Activated T-cell treated with anti-CD3 and anti-CD28 coated beads for 48 hours (primary cell): ENCODE measurements at places on chromosomes 2 and 18.

- no peak for DNase-seq
These were observed 168.1 kb upstream of the NCK2 start for GRCh38 chr2:105576440-105577241.

GRCh38 chr2:159515441-159515840, 100.9 kb downstream of the BAZ2B start:
- DNase-seq = no peak

DNA sequence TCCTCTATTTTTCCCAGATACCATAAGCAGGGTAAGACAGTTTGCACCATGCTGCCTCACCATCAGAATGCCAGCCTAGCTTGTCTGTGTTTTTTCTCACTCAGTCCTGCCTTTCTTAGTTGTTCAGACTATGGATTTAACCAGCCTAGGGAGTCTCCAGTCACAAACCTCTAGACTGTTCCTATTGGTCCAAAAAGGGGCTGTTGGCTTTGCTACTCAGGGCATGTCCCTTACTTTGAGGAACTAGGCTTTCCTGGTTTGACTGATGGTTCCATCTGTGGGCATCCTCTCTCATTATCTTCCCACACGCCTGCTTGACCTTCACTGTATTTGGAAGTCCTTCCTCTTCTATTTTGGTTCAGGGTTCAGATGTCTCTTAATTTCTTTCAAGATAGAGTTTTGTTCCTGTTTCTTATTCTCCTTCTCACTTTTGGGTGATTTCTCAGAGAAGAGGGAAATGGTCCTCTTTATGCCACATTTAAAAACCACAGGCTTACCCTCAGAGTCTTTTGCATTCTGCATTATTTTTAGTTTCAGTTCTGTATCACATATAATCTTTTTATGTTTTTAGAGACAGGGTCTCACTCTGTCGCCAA, 31.3 kb upstream of the TMEM131 start:
- no peak for DNase-seq

DNA sequence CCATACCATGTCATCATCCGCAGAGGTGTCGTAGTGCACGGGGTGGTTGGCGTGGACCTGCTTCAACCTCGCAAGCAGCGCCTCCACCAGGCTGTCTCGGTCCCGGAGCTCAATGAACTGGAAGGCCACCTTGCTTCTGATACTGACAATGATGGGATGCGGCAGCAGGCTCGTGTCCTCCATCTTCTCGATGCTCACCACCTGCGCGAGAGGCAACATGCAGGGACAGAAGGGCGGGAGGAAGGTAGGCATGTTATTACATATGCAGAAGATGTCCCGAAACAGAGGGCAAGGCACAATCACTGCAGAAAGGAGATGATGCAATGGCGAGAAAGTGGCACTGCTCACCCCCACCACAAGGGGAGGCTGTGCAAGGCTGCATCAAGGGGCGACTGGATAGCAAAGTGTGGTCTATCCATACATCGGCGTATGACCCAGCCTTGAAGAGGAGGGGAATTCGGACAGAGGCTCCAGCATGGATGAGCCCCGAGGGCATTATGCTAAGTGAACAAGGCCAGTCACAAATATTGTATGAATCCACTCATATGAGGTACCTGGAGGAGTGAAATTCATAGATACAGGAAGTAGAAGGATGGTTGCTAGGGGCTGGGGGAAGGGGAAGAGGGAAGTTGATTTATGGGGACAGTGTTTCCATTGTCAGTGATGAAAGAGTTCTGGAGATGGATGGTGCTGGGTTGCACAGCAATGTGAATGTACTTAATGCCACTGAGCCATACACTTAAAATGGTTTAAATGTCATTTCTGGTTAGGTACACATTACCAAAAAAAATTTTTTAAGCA, 36.6 kb downstream of the RPL31 start:
- DNase-seq = peak; percentile 8

DNA sequence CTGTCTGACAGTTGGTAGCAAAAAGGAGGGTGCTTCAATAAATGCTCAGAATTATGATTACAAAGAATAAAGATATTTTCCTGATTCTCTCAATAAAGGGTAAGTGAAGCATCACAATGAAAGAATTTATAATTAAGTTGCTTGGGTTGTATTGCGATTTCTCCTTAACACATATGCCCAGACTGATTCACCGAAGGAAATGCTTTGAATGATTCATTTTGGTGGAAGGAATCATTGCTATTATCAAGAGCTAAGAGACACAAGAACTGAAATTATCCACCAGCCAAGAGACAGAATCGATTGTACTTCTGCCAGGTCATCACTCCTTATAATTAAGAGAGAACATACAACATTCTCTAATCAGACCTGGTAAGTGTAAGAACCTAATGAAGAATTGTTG, 301.4 kb downstream of the NR4A2 start:
- DNase-seq = no peak

GRCh38 chr2:241926541-241927311, 57.2 kb downstream of the RTP5 start:
- DNase-seq = no peak

- DNase-seq = no peak
These were observed 68.1 kb downstream of the CLHC1 start for GRCh38 chr2:55163941-55164390.

DNA sequence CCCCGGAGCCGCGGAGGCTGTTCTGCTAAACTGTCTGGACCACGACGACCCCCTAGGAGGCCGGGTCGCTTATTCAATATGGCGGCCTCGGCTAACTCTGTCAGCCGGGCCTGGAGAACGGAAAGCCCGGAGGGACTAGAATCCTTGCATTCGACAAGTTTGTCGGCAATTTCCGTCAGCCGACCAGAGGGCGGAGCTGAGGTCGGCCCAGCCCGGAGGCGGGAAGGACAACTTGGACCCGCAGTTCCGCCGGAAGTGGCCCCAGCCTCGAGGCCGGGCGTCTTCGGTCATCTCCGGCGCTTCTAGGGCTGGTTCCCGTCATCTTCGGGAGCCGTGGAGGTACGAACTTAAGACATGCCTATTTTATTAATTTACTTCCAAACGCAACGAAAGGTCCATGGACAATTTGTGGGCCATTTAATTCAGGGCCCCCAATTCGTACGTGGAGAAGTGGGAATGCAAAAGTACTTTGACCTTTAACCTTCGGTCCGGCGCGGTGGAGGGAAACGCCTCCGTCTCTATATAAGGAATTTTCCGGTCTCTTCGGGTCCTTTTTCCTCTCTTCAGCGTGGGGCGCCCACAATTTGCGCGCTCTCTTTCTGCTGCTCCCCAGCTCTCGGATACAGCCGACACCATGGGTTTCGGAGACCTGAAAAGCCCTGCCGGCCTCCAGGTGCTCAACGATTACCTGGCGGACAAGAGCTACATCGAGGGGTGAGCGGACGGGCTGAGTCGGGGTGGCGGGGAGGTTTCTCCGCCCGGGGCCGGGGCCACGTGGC, at the start of the genes EEF1B2 and NDUFS1:
Gene EEF1B2, plus strand, starts transcription at position 550 of the 779 bp plus-strand sequence. Its CDS starts 85 bp downstream, at position 635.
Gene NDUFS1, minus strand, starts transcription at position 99 of the 779 bp plus-strand sequence. CDS start 5,766 bp downstream, outside the sequence.
- peak; percentile 96 for DNase-seq

DNA sequence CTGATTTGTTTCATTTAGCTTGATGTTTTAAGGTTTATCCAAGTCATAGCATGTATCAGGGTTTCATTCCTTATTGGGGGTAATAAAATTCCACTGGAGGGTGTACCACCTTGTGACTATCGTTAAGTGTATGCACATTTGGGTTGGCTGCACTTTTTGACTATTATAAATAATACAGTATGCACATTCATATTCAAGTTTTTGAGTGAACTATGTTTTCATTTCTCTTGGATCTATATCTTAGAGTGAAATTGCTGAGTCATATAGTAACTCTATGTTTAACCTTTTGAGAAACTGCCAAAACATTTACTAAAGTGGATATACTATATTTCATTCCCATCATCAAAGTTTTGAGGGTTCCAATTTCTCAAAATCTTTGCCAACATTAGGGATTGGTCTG, 952.7 kb downstream of the TDRD15 start:
- no peak for DNase-seq

- no peak for DNase-seq
These were observed 128.8 kb upstream of the TTC39C start for GRCh38 chr18:23885750-23886149.

- DNase-seq = no peak
These were observed 6.3 kb upstream of the PROKR1 start for GRCh38 chr2:68637047-68637446.

- no peak for DNase-seq
These were observed 69.6 kb downstream of the MDH1 start for GRCh38 chr2:63658176-63658968.

DNA sequence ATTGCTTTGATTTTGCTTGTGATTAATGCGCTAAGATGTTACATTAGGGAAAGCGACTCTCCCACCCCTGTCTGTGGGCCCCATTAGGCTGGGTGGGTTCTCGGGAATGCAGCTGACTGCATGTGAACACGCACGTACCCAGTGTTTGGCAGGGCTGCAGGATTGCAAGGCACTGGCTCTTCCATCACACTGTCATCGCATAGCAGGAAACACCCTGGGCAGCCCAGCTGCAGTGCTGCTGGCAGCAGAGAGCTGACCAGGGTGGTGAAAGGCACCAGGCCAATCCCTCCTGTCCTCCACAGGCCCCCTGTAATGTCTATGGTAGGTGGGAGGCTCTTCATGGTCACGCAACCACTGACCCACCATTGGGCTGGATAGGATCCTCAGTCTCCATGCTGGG, 34.4 kb upstream of the FZD7 start:
- no peak for DNase-seq

DNA sequence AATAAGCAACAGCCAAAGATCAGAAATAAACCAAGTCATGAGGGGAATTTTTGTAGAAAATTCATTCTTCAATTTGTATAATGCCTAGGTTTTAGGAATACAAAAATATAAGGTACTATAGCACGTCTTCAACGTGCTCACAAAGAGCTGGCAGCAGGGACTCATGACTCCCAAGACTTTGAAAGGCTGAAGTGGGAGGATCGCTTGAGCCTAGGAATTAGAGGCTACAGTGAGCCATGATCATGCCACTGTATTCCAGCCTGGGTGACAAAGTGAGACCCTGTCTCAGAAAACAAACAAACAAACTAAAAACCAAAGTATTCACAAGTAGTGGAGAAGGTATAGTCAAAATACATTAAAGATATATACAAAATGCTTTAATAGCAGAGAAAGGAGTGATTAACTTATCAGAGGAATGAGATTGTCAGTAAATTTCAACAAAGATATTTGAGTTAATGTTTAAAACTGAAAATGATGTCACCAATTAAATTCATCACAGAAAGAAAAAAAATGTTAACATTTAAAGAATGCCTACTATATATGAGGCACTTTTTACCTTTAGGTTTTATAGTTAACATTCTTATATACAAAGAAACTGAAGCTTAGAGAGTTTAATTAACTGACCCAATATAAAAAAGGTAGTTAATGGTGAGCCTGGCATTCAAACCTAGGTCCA, 3.2 kb downstream of the WDR33 start:
- DNase-seq = no peak

- DNase-seq = no peak
These were observed 25.0 kb upstream of the COPS8 start for GRCh38 chr2:237060534-237061312.

GRCh38 chr2:54416166-54416813, 39.8 kb upstream of the SPTBN1 start:
- no peak for DNase-seq

- DNase-seq = no peak
These were observed 702 bp downstream of the OLA1 start for GRCh38 chr2:174247474-174248186.

DNA sequence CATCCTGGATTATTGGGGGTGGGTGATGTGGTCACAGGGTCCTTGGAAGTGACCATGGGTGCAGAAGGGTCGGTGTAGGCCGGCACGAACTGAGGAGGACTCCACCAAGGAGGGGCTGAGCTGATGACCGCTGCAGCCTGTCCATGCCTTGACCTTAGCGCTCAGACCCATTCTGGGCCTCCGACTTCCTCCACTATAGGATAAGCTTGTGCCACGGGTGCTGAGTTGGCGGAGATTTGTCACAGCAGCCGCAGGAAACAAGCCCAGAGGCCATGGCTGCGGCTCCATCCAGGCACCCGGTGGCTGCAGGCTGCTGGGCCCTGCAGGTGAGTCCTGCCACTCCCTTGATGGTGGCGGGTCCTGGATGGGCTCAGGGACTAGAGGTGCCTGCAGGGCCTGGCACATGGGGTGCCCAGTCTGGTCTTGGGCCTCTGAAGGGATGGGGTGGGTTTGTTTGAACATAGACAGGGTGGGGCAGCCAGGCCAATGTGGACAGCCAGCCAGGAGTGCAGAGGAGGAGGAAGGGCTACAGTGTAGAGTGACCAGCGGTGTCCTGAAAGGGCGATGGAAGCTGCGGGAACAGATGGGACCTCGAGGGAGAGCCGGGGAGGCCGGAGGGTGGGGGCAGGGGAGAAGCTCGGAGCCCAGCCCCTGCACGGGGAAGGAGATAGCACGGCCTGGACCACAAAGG, 84.8 kb downstream of the SEPTIN10 start:
- DNase-seq = no peak

GRCh38 chr18:47420130-47420529, 168.7 kb upstream of the SKOR2 start:
- no peak for DNase-seq

DNA sequence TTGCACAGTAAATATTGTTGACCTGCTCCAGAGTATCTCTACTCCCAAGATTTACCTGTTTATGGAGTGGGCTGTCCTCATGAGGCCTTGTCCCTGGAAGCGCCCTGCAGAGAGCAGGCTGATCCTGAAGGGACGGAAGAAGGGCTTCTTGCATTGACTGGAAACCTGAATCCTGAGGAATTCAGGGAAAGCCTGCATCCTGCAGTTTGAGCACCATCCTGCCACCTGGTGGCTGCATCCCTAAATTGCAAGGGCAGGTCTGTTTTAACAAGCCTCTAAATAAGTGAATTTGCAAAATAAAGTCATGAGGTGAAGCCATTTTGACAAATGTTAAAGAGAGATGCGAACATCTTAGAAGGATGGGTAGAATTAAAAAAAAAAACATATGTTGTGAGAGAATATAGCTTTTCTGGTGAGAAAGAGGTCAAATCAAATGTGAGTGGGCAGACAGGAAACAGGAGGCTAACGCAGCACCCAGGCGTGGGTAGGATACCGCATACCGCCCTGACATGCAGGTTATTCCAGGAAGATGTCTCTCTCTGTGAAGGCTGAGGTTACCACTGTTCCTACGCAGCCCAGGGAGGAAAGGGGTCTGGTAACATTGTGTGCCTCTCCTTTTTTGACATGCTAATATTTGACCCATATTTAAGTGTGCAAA, 754.9 kb downstream of the RNF144A start:
- peak; percentile 51 for DNase-seq

DNA sequence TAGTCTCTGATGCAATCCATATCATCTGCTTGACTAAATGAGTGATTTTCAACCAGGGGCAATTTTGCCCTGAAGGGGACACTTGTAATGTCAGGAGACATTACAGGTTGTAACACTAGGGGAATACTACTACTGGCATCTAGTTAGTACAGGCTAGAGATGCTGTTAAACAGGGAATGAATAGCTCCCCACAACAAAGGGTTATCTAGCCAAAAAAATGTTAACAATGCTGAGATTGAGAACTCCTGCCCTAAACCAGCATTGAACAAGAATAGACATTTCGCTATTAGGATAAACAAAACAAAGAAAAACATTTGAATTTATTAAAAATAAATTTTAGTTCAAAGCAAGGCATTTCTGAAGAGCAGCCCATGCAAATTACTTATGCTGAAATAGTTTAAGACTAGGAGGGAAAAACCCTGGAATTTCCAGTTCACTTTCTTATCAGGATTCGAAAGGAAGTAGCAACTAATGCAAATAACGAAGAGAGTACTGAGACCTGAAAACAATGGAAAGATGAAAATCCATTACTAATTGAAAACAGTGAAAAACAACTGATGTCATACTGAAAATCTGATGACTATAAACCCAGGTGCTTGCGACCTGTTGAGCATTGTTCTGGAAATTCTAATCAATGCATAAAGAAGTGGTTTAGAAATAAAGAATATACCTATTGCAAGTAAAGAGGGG, 53.1 kb downstream of the CAB39 start:
- DNase-seq = no peak
